Naive thymus-derived CD4-positive, alpha-beta T cell (primary cell): ENCODE measurements at places on chromosomes 4 and X. TPM values are rescaled to one million over a fixed set of nuclear protein-coding genes. Genes with fewer than 3 reads are reported as not detected.

Gene CLDN2
- total RNA-seq = not detected

Gene FANCB
- 4.0 TPM for total RNA-seq

Gene SPANXB1
- not detected for total RNA-seq

Gene TMEM156
- 8.9 TPM for total RNA-seq

- DNase-seq = no peak
Measured at GRCh38 chr4:98951710-98952109, 22.8 kb upstream of the EIF4E start.

- DNase-seq = no peak
Measured at GRCh38 chr4:47624031-47624441, 139.0 kb downstream of the ATP10D start.

DNA sequence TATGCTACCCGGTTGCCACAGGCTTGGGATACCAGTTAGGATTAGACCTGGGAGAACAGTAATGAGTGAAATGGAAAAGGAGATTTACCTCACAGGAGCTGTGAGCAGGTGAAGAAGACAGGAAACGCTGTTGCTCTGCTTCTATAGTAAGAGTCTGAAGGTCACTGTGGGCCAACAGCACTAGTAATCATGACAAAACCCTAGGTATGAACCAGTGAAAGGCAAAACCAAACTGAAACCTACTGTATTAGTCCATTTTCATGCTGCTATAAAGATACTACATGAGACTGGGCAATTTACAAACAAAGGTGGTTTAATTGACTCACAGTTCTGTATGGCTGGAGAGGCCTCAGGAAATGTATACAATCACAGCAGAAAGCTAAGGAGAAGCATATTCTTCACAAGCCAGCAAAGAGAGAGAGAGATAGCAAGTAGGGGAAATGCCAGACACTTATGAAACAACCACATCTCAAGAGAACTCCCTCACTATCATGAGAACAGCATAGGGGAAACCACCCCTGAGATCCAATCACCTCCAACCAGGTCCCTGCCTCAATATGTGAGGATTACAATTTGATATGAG, 736.7 kb upstream of the INTU start:
- no peak for DNase-seq

DNA sequence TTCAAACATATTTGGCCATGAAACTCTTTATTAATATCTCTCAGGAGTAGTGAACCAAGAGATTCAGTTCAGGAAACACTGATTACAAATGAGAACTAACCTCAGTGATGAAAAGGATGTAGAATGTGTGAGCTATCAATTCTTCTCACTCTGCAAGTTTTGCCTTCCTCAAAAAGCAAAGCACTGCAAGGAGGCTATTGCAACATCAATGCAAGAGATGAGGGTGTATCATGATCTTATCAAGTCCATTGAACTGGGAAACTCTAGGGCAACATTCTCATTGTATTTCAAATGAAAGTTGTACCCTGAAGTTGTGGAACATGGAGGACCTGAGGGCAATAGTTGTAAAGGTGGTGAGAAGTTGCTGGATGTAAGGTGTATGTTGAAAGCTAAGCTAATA, 56.4 kb upstream of the VEGFC start:
- DNase-seq = no peak

- DNase-seq = no peak
Measured at GRCh38 chr4:128590034-128590740, 219.3 kb upstream of the JADE1 start.

DNA sequence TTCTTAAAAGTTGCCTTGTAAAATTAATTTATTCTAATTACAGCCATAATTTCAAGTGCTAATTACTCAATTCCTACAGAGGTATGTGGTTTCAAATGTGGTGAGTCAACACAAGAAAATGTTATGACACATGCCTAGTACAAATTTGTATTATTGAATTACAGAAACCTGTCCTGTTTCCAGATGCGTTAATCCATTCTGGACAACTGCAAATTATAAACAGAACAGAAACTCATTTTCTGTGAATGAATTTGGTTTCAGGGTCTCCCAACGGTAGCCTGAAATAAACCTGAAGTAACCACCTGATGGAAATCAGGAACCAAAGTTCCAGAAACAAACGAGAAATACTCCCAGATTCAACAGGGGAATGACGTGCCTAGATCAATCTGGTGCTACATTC, 328.6 kb upstream of the F9 start:
- DNase-seq = no peak

DNA sequence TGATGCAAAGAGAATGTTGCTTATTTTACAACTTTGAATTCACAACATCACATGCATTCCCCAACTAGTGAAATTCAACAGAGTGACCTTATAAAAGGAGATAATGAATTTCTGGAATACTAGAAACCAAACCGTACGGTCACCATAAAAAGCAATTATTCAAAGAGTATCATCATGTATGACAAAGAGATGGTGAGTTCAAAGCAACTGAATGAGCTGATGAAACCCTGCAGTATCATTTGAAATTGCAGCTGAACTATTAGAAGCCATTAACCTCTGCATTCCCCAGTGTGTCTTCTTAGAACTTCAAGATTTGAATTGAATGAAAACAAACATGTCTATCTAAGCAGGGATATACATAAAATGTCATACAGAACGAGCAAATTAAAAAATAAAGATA, 172.4 kb downstream of the SLITRK2 start:
- DNase-seq = no peak

GRCh38 chrX:19863212-19863856, 24.1 kb downstream of the SH3KBP1 start:
- no peak for DNase-seq

DNA sequence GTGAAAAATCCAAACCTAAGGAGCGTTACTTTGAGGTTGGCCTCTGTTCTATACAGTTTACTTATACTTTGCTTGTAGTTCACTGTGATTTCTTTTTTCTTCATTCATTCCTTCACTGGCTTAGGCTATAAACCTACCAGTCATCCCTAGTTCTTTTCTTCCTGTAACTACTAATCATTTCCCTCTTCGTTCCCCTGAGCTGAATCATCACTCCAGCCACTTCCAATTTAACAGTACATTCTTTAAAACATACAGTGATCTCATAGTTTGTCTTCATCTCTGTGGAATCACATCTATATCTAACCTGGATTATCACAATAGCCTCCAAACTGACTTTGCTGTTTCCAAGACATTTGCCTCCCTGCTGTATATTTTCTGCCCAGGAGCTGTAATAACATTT, 25.2 kb upstream of the NPFFR2 start:
- DNase-seq = no peak

- no peak for DNase-seq
Measured at GRCh38 chr4:146063143-146063542, 112.4 kb upstream of the LSM6 start.

- DNase-seq = no peak
Measured at GRCh38 chrX:40761762-40762161, 26.4 kb upstream of the MED14 start.

DNA sequence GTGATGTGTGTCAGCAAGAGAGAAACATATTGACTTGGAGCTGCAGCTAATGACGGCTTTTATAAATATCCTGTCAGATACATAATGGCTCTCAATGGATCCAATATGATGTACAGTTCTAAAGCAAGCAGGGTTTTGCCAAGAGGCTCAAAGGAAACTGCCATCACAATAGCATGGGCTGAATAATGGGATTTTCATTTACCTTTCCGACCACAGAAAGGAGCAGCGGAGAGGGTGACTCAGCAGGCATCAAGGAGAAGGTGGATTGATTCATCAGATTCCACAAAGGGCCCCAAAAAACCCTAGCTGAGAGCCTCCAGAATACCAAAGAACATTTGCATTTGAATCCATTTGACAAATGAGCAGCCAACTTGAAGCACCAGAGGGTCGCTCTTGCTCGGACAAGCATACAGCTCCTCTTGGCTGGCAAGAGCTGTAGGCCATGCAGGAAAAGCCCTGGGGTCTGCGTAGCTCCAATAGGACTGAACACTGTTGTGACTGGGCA, 355.7 kb upstream of the NOCT start:
- DNase-seq = no peak

GRCh38 chrX:44162964-44163475, 180.5 kb downstream of the EFHC2 start:
- DNase-seq = no peak
